T-cell (primary cell): ENCODE measurements at places on chromosomes 4 and X.

DNA sequence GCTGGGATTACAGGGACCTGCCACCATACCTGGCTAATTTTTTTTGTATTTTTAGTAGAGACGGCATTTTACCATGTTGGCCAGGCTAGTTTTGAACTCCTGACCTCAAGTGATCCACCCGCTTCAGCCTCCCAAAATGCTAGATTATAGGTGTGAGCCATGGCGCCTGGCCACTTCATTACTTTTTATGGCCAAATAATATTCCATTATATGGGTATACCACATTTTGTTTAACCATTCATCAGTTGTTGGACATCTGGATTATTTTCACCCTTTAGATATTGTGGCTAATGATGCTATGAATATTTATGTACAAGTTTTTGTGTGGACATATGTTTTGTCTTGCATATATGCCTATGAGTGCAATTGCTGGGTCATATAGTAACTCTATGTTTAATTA, 8.6 kb upstream of the FHIP1A start:
- no peak for DNase-seq

GRCh38 chr4:116639070-116639577, 446.3 kb downstream of the TRAM1L1 start:
- no peak for DNase-seq

DNA sequence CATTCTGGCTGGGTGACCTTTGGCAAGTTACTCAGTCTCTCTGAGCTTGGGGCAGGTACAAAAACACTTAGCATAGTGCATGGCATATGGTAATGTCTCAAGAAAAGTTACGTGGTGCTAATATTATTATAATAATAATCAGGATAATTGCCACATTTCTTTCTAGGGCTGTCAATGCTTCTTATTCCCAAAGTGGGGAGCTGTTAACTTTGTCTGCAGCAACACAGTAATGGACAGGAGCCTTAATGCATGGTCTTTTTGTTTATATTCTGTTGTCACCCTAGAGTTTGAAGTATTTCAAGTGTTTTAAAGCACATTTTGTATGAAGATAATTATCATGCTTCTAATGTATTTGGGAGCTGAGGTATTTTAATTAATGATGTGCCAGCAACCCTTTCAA, 121.8 kb downstream of the FHIP1A start:
- no peak for DNase-seq

GRCh38 chr4:649293-649625, 23.9 kb downstream of the PDE6B start:
- no peak for DNase-seq

GRCh38 chr4:40150932-40151331, 45.9 kb upstream of the RHOH start:
- no peak for DNase-seq

DNA sequence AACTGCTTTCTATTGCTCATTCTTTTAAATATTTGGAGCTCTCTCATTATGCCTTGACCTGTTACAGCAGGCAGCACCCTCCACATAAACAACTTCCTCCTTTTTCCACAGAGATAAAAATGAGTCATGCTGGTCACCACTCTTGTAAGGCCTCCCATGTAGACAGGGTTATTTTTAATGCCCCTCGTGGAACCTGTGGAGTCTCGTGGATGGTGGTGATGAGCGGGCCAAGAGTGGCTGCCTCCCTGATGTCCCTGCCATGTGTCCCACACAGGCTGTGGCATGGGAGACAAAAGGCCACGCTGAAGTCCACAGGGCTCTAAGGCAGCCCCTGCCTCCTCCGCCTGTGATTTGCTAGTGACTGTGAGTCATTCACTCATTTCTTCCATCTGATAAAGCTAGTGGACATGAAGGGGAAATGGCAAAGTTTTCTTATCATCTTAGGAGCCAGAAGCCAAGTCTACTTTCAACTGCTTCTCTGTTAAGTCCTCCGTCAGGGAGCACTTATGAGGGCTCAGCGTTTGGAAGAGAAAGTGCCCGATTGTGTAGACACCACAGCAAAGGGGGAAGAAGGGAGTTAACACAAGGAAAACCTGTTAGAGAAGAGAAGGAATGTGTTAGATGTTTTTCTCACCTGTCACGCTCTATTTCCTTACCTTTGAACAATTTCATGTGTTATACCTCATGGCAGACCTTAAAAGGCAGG, 121.6 kb upstream of the FAT1 start:
- DNase-seq = no peak

- DNase-seq = no peak
These were observed 24.2 kb downstream of the REST start for GRCh38 chr4:56931924-56932323.
